AG08396 (cell line): ENCODE measurements at places on chromosomes 4 and X.

DNA sequence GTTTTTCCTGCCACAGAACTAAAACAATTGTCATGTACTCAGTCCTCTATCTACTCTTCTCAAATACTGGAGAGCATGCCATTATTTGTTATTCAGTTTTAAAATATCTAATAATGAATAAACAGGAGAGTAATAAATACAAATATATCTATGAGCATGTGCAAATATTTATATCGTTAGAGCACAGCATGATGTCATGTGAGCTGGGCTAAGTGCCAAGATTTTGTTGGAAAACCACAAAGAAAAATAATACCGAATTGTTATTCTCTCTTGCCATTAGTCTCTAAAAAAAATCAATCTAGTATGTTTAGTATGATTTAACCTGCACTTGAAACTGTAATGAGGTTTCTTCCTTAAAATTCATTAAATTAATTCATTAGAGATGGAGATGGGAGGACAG is 97.3 kb downstream of the DDX60 start:
- peak; percentile 14 for DNase-seq

DNA sequence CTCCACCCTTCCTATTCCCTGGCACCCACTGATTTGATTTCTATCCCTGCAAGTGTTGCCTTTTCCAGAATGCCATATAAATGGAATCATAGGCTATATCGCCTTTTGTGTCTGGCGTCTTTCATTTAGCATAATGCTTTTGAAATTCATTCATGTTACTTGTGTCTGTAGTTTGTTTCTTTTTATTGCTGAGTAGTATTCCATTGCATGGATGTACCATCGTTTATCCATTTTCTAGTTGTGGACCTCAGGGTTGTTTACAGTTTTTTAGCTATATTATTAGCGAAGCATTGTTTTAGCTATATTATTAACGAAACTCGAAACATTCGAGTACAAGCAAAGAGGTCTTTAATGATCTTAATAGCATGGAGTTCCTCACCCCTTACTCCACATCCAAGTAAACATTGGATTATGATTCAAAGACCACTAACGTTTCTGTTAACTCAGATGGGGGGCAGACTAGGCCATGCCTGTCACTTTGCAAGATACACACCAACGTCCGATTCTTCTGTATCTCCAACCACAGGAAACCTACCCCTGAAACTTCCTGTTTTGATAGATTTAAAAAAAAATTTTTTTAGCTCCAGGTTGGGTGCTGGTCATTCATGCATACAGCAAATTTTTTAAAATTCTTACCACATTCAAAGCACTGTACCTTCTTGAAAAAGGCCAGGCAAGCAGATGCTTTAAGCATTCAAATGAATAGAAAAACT is 1.1 kb downstream of the DCK start:
- DNase-seq: no peak

GRCh38 chr4:119825696-119826095 is 197.1 kb upstream of the PDE5A start:
- no peak for DNase-seq

DNA sequence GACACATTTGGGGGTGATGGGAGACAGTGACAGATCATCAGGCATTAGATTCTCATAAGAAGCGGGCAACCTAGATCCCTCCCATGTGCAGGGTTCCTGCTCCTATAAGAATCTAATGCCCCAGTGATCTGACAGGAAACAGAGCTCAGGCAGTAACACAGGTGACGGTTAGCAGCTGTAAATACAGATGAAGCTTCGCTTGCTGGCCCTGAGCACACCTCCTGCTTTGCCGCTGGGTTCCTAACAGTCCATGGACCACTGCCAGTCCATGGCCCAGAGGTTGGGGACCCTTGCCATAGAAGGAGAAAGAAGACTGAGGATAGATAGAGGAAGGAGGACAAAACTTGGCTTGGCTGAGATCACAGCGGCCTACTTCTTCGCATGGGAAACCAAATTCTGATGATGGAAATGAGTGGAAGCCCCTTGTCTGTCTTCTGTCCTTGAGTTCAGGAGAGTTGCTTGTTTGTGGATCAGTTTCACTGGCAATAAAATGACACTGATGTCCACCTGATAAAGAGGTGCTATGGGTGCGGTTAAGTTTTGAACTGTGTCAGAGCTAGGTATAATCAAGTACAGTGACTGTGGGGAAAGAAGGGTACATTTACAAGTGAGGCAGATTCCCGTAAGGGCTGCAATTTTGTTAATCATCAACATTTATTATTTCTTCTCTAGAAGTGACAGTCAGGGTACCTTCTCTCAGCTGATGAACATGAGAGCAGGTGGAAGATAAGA is 1.7 kb upstream of the TIFA start:
- DNase-seq: no peak

DNA sequence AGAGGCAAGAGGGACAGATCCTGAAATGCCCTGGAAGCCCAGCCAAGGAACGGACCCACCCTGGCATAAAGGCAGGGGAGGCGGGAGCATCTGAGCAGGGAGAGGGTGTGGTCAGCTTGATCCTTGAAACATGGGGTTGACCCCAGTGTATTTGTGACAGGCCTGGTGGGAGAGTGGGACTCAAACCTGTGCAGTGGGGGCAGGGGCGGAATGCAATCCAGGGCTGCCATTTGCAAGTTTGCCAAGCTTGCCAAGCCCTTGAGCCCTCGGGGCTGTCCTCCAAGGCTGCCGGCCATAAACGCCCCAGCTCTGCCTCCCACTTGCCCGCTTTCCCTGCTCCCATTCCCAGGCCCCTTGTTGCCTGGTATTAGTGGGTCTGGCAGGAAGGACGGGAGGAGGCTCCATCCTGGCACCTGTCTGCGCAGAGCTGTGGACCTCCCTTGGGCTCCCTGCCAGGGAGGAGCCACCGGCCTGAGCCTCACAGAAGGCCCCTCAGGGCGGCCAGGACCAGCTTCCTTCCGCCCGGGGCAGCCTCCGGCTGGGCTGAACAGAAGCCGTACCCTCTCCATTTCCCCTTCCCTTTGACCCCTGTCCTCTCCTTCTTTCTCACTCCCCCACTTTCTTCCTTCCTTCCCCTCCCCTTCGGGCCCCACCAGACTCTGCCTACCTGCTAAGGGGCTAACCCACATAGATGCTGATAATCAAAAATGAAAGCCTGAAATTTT is 661 bp downstream of the S100P start:
- no peak for DNase-seq

DNA sequence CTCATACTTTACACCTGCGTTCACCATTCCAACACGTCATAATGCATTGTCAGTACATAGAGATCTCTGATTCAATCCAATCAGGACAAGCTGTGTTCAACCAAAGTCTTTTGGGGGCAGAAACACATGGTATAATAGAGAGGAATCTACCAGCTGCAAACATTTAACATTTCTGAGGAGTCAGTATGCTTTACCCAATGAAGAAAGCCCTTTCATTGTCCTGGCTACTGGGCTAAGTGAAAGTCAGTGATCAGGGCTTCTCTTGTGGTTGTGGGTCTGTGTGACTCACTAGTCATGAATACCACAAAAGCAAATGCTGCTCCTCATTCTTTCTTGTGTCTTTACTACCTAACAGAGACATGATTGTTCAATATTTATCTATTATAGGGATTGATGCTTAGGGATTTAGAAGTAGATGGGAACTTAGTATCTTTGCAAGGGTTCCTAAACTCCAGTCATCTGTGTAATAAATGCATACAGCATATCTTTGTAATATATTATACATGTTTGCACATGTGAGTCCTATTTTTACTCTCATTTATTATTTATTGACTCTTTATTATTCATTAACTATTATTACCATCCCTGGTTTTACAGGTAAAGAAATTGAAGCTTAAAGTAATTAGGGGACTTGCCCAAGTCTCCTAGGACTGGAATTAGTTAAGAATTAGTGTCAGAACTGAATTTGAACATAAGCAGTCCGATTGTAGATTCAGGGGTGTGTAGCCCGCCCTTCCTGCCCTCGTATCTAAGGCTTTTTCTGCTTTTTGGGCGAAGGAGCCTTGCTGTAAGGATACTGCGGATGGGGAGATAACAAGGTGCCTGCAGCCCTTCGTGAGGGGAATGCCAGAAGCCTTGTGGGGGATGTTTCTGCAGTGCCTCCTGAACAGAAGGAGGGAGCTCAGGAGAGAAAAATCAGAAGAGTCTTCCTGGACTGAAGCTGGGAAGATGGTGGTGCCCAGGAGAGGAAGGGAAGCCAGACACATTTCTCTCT is 353.1 kb upstream of the BOD1L1 start:
- peak; percentile 80 for DNase-seq

GRCh38 chrX:9862953-9863352 is 76.7 kb downstream of the SHROOM2 start:
- no peak for DNase-seq

- DNase-seq: no peak
Measured at GRCh38 chr4:26566133-26566532, 17.8 kb upstream of the TBC1D19 start.
